ENCODE measurements at places on chromosomes 11 and 22.

- no peak for DNase-seq
These were observed 242.7 kb upstream of the NCAM1 start for GRCh38 chr11:112718483-112718882.

DNA sequence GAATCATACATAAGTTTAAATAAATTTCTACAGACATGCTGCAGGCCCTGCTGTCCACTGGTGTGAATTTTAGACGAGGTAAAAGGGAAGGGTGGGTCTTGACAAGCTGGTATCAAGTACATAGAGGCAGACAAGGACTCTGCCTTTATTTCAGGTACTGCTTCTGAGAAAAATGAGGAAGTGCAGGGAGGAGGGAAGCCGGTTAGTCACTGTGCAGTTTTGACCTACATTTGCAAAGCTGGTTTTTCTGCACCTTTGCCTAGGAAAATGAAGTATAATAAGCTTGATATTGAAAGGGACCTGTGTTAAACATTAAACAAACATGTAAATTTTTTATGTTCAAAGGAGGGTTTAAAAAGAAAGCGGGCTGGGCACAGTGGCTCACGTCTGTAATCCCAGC is 24.6 kb downstream of the TMEM45B start:
- DNase-seq, result no peak

GRCh38 chr22:30252411-30253204 is 6.0 kb upstream of the LIF start:
- no peak for DNase-seq

DNA sequence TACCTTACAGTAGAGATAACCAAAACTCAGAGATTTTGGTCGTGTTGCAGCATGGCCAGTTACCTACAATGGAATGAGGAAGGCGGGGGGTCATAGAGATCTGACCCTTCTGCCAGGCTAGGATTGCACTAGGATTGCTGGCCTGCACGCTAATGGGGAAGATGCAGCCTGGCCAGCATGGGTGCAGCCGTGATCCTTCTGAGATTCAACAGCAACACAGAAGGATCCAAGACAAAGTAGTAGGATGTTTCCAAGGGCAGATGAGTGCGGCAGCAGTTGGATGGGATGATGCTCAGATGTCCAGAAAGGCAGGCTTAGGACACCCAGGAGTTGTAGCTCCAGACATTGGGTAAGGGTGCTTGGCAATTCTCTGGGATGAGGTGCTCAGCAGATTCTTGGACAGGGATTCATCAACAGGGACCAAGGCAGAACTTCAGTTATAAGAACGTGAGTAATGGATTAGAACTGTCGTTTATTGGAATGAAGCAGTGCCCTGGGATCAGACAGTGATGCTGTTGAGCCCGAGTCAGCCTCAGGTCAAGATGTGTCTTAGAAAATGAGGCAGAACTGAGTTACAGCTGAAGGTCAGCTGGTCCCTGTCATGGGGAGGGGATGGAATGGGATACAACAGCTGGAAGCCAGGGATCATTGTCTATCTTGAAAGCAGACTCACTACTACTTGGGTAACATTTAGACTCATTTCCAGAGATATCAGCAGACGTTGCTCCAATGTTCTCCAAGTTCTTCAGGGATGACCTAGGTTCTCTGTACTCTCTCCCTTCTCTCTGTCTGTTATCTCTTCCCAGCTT is 71.0 kb downstream of the PARVA start:
- no peak for DNase-seq

DNA sequence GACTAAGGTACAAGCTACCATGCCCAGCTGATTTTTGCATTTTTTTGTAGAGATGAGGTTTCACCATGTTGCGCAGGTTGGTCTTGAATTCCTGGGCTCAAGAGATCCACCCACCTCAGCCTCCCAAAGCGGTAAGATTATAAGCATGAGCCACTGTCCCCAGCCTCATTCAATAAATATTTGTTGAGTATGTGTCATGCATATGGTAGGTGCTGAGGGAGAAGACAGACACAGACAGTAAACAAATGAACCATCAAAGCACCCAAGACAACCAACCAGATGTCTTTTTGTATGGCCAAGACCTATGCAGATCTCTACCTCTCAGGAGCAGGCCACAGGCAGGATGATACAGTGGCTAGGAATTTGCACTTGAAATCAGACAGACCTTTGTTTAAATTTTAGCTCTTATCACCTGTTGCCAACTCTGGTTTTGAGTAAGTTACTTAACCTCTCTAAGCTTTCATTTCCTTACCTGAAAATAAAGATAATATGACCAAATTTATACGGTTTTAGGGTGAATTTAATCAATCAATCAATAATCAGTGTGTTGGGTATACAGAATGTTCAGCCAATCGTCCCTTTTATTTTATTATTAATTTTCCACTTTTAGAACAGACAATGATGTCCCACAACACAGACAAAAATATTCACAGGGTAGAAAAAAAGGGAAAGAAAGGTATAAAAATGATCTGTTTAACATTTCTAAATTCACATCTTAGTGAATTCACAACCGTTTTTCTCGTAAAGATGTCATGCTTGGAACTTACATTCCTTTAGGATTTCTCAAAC is 128.2 kb downstream of the SGSM3 start:
- no peak for DNase-seq

DNA sequence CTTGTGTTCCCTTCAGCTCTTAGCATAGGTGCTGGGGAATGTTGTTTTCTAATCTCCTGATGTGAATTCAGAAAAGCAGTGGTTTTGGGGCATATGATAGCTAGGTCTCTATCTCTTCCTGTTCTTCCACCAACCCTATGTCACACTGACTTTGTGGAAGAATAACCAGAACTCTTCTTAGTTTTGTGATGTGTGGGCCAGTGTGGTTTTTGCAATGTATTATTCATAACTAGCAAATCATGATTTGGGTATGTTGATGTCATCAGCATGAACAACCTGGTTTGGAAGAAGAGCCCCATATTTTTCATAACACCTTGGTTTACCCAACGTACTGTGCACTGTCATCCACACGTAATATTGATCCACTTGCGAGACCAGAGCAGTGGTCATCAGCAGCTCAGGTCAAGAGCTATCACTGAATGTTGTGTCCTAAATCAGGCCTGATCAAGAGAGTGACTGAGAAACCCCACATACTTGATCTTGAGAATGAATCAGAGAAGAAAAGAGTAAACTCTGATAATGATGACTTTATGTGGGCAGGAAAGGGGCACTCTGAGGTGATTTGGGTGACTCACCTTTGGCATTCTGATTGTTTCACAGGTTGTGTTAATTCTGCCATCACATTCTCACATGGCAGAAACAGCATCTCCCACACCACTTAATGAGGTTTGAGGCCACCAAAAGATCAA is 19.4 kb upstream of the MS4A6E start:
- DNase-seq, result peak; percentile 47

GRCh38 chr11:47236482-47236881 is 12.1 kb downstream of the ACP2 start:
- DNase-seq, result no peak

DNA sequence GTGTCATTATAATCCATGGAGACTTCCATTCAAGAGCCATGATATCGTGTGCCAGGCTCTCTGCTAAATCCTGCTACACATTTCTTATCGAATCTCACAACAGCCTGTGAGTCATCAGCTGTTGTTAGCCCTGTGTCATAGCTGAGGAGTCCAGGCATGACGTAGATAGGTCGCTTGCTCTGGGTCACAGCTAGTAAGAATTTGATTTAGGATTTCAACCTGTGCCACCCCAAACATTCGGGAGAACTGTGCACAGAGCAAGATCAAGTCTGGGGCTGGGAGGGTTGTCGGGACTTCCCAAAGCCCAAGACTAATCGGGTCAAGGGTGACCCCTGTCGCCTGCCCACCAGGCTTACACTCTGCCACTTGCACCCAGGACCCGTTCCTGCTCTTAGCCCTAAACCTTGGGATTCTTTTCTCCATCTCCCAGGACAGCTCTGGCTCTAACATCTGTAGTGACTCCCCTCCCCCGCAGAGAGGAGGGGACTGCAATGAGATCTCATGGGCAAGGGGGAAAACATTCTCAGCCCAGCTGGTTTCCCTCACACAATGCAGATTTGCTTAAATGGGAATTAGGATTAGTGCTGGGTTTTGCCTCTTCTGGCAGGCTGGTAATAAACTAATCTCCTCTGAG is 34.3 kb downstream of the TSPAN18 start:
- DNase-seq, result no peak
